Hematopoietic multipotent progenitor cell treated with erythropoietin and hydrocortisone succinate and interleukin-3 and kit ligand, for 4 days (in vitro differentiated cells): ENCODE measurements at places on chromosomes 3 and 15.
A peak's percentile ranks its signal among the peaks of the same experiment; 100 is the strongest.

- DNase-seq: peak; percentile 93
Measured at GRCh38 chr15:101242160-101242998, 9.5 kb downstream of the CHSY1 start.

DNA sequence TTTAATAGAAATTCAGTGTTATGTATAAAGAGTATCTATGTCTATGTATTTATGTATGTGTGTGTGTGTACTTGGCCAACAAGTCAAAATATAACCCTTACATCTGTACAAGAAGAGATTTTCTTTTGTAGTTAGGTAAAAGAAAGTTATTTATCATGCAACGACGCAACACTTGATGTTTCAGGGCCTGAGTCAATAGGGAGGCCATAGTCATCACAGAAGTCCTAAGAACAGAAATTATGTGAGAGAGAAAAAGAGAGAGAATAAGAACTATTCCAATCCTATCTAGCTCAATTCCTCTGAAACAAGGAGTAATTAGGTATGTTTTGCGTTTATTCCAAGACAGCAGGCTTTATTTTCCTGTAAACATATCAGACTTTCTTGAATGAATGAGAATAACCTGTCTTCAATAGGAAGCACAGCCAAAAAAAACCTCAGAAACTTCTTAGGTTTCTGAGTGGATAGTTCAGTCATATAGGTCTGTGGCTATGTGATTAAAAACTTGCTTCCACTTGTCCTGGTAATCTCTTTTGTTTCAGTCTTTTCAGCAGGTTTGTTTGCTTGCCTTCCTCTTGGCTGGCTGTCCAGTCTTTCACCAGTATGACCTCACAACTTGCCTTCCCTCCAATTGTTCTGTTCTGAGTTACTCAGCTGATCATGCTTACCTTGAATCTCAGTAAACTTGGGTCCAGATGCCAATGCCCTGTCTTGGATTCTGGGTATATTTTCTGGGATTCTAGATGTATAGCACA, 382.4 kb upstream of the GBE1 start:
- DNase-seq: no peak

GRCh38 chr3:52286777-52287110, 884 bp upstream of the GLYCTK start:
- no peak for DNase-seq

- DNase-seq: no peak
Measured at GRCh38 chr15:31551323-31551722, 224.7 kb downstream of the KLF13 start.

DNA sequence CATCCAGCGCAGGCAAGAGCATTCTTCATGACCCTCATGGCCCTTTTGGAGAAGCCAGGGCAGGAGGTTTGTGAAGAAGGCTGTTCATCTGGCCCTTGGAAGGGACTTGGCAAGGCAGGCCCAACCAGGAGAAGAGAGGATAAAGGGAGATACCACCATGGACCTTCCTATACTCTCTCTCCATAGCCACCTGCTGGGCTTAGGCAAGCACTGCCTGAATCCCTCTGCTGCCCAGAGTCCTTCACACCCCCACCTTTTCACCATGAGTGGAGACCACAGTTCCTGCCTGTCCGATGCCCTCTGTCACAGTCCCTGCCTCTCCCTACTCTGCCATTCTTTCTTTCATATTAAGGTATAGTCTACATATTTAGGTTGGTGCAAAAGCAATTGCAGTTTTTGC, 10.6 kb upstream of the SFMBT1 start:
- DNase-seq: peak; percentile 53

GRCh38 chr3:134464064-134464688, 21.6 kb downstream of the ANAPC13 start:
- no peak for DNase-seq

DNA sequence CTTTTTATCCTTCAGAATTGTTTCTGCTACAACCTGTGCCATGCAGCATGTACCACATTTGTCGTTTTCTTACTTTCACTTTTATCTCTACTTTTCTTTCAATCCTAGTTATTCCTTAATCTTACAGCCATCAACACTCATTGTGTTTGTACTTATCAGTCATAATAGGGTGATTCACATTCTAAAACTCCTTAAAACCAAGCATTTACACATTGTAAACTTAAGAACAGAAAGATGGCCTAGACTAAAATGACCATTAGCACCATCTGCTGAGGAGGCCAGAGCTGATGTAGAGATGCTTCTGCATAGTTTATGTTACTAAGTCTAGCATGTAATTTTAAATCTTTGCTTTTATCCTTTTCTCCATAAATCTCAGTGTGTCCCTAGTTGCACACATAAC, 25.5 kb downstream of the EIF2AK4 start:
- DNase-seq: no peak

GRCh38 chr3:139764936-139765335, 87.2 kb upstream of the NMNAT3 start:
- DNase-seq: no peak

GRCh38 chr3:122618614-122619013, 41.2 kb downstream of the PARP15 start:
- DNase-seq: no peak

GRCh38 chr3:98974442-98974841, 72.9 kb upstream of the DCBLD2 start:
- no peak for DNase-seq

- no peak for DNase-seq
Measured at GRCh38 chr3:120304616-120305015, 19.6 kb upstream of the GPR156 start.

- DNase-seq: no peak
Measured at GRCh38 chr15:74795966-74796625, 14.2 kb downstream of the CSK start.

DNA sequence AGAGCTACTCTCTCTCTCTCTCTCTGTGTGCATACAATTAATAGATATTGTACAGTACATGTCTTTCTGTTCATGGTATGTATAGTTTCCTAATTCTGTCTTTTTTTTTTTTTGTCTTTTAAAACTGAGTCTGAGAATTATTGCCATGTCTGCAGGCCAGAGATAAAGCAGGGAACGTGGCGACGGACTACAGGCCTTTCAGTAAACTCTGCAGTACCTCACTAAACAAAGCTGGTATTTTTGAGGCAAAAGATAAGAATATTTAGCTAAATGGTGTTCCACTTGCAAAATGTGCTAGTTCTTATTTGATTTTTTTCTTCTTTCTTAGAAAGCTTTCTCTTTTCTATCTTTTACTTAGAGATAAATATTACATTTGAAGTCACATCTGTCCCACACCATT, 44.0 kb upstream of the EHHADH start:
- peak; percentile 91 for DNase-seq
